Left ventricle myocardium superior (tissue), 1 donor: ENCODE measurements at places on chromosomes 1 and 21. TPM values are rescaled to one million over a fixed set of nuclear protein-coding genes. Genes with fewer than 3 reads are reported as not detected.

The TMEM200B gene
- total RNA-seq, result 1.5 TPM

The FBXO28 gene
- 18.1 TPM for total RNA-seq

DNA sequence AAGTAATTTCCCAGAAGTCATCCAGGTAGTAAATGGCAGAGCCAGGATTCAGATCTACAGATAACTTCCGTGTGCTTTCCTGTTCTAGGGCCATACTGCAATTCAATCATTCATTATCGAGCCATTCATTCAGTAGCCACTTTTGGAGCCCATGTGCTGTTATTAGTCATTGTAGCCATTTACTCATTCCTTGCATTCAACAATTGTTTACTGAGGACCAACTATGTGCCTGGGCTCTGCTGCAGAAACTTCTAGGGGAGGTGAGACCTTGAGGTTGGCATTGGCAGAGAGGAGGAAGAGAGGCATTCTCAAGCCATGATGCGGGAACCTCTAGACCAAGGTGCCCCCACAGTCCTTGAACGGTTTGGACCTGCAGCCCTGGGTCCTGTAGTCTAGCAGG lies 27.9 kb downstream of the EPHB2 start:
- DNase-seq, result no peak

The CLCN6 gene
- 15.4 TPM for total RNA-seq

The SYCP1 gene
- total RNA-seq, result not detected

The C8B gene
- total RNA-seq, result not detected
